ENCODE measurements at places on chromosomes 4 and X.

- DNase-seq, result no peak
Observed at GRCh38 chr4:84965553-84966381, 723 bp downstream of the WDFY3 start.

DNA sequence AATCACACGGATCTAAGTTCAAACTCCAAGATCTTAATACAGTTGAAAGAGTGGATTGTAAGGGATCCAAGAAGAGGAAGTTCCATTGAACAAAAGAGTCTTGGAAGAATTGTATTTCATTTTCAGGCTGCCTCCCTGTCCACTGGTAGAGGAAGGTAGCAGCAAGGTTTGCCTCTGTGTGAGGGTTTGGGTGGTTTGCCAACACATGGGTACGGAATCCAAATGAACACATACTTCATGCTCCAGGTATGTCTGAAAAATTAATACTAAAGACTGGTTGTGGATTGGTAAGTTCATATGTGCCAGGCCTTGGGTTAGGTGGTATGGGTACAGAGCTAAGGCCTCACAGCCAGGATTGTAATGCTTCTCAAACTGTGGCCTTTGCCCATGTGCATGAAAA, 523.6 kb upstream of the BOD1L1 start:
- DNase-seq, result no peak

DNA sequence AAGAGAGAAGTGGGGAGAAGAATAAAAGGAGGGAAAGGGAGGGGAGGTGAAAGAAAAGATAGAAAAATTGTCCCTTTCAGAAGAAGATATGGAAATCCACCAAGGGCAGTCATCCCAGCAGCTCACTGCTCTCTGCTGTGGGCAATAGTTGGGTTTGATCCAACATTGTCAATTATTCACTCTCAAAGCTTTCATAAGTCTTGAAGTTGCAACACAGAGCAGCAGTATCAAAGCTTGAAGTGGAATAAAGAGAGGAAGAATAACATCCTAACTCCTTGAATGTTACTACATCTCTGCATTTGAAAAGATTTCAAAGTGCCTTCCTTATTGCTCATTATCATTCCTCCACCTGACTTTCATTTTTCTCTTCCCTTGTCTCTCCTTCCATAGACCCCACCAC, 62.3 kb upstream of the HHIP start:
- DNase-seq, result no peak

DNA sequence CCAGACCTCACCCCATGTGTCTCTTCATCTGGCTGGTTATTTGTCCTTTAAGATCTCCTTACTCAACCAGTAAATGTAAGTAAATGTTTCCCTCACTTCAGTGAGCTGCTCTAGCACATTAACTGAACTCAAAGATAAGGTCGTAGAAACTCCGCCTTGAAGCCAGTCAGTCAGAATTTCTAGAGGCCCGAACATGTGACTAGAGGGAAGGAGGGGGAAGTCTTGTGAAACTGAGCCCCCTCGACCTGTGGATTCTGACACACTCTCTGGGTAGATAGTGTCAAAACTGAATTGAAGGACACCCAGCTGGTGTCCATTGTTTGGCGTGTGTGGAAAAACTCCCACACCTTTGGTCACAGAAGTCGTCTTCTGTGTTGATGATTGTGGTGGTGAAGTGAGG, 933.9 kb downstream of the ADGRL3 start:
- no peak for DNase-seq

DNA sequence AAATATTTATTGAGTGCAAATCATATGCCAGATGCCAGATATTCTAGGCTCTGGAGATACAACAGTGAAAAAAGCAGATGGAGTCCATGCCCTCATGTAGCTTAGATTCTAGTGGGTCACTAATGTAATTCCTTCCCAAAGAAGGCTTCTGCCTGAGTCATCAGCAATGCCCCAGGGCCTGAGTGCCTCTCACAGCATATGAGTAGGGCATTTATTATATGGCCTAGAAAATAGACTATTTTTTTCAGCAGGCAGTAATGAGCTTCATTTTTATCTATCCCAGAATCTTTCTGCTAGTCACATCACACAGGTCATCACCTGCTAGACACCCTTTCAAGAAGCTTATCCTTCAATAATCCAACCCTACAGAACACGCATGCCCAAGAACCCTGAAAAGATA, 22.3 kb downstream of the TMEM31 start:
- no peak for DNase-seq

DNA sequence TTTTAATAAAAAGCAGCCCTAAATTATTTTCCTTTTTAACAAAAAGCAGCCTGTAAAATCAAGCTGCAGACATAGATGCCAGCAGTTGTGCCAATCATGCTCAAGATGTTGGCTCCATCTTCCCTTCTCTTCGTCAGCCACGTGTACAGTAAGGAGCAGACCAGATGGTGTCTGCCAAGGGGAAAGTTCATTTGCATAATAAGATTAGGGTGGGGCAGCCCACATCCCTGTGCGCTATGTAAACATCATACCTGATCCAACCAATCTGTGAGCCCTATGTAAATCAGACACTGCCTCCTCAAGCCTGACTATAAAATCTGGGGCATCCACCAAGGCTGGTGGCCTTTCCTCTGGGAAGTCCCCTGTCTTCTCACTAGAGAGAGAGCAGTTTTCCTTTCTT, 23.1 kb upstream of the C1GALT1C1 start:
- no peak for DNase-seq

GRCh38 chr4:122777846-122778673, 45.6 kb downstream of the BBS12 start:
- no peak for DNase-seq

DNA sequence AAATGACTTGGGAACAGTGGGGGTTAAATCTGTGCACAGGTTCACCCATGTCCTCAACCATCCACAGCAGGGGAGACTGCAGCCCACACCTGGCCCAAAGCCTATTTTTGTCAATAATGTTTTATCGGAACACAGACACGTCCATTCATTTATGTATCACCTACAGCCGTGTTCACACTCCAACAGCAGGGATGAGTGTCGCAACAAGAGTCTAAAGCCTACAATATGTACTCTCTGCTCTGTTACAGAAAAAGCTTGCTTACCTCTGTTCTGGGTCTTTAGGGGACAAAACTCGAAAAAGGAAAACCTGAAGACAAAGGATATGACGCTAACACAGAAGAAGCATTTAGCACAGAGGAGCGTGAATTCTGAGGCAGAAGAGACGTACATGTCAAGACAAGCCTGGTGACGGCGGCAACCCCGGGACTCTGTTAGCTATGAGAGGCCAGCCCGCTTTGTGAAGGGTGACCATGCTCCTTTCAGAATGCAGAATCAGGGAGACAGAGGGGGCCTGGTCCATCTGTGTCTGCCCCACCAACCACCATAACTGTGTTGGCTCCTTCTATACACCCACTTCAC, 45.5 kb downstream of the AFAP1 start:
- DNase-seq, result no peak

GRCh38 chr4:40243386-40243948, 46.6 kb downstream of the RHOH start:
- no peak for DNase-seq

GRCh38 chr4:124487651-124488050, 224.9 kb downstream of the ANKRD50 start:
- no peak for DNase-seq

GRCh38 chrX:78653118-78653822, 5.9 kb downstream of the RTL3 start:
- peak; percentile 1 for DNase-seq

- DNase-seq, result no peak
Observed at GRCh38 chr4:182301736-182302135, 58.5 kb downstream of the TENM3 start.

GRCh38 chr4:96149894-96150293, 310.0 kb downstream of the PDHA2 start:
- DNase-seq, result no peak

DNA sequence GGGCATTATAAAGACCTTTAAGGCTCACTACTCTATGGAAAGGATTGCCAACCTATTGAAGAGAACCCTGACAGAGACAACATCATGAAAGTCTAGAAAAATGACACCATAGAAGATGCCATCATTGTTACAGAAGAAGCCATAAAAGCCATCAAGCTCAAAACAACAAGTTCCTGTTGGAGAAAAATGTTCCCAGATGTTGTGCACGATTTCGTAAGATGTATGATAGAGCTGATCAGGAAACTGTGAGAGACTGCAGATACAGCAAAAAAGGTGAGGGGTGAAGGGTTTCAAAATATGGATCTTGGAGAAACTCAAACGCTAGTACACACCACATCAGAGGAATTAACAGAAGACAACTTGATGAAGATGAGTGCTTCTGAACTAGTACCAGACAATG, 53.3 kb downstream of the WDFY3 start:
- DNase-seq, result no peak

DNA sequence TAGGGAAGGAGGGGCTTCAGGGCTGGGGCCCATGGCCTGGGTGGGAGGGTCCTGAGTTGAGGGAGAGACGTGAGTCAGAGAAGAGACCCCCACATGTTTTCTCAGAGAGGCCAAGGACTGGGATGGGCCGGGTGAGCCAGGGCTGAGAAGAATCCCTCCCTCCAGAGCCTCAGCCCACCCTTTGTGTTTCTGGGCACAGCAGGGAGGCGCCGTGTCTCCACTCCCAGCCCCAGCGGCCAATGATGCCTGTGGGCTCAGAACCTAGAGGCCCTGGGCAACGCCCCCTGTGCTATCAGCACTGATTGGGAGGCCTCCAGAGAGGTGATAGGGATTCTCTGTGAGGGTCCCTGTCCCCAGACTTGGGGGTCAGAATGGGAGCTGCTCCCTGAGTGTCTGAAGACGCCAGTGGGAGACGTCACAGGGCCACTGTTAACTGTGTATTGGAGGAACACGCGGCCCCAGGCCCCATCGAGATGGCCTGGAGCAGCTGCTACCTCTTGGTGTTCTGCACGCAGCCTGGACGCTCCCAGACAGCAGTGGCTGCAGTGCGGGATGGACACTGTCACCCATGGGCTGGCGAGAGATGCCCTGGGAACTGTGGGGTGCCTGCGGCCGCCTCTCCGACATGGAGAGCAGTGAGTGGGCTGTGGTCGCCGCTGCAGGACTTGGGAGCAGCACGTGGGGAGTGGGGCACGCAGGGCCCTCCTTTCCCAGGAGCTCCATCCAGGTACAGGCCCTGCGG, 8.5 kb downstream of the FGFRL1 start:
- DNase-seq, result no peak

DNA sequence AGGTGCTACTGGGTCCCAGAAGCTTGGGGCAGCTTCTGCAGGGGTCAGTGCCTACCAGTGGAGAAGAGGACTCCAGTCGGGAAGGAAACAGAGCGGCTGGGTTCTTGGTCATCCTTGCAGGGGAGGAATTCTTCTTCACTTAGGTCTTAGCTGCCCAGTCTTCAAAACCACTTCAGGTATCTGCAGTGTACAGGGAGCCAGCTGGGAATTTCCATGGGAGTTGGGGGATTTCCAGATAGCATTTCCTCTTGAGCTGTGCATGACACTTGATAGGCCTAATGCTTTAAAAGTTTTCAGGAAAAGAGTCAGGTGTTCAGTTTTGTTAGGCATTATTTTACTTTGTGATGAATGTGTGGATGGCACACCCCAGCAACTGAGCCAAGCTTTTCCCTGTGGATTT, 58.1 kb upstream of the ENPP6 start:
- DNase-seq, result no peak

DNA sequence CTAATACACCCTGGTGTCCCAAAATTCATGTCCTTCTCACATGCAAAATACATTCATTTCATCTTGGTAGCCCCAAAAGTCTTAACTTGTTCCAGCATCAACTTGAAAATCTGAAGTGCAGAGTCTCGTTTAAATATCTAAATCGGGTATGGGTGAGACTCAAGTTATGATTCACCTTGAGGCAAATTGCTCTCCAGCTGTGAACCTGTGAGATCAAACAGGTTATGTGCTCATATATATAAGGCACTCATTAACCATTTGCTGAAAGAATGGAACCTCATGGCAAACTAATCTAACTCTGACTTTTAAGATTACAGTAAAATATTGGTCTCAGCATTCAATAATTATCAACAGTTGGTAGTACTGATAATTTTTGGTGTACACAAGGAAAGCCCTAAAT, 55.5 kb downstream of the PDLIM5 start:
- no peak for DNase-seq

DNA sequence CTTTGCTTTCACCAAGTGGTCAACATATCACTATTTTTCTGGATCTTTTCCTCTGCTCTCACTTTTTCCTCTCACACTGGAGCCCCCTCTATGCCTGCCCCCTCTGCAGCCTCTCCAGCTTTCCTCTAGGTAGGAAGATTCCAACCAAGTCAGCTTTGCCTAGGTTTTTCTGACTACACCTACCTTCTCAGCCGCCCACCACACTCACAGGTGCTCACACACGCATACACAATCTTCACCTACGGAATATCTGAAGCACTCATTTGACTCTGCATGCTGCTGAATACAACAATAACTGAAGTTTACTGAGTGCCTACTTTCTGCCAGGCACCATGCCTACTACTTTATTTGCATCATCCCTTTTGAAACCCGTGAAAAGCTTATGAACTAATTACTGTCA, 328.0 kb downstream of the PPP3CA start:
- DNase-seq, result no peak

GRCh38 chr4:65450899-65451298, 219.4 kb downstream of the EPHA5 start:
- DNase-seq, result no peak

DNA sequence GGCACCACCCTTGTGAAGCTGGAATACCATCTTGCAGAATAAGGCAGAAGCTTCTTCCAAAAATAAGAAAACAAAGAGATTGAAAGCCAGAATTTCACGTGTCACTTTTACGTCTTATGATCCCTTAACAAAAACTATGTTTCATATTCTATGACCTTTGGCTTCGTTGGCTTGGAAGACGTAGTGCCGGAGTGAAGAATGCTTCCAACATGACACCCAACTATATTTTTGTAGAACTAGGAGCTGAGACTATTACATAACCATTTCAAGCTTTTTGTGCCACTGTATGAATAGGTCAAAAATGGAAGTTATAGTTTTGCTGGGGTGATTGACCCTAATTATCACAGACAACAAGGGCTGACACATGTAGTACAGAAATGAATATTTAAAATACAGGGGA, 996.2 kb downstream of the ADGRL3 start:
- no peak for DNase-seq

DNA sequence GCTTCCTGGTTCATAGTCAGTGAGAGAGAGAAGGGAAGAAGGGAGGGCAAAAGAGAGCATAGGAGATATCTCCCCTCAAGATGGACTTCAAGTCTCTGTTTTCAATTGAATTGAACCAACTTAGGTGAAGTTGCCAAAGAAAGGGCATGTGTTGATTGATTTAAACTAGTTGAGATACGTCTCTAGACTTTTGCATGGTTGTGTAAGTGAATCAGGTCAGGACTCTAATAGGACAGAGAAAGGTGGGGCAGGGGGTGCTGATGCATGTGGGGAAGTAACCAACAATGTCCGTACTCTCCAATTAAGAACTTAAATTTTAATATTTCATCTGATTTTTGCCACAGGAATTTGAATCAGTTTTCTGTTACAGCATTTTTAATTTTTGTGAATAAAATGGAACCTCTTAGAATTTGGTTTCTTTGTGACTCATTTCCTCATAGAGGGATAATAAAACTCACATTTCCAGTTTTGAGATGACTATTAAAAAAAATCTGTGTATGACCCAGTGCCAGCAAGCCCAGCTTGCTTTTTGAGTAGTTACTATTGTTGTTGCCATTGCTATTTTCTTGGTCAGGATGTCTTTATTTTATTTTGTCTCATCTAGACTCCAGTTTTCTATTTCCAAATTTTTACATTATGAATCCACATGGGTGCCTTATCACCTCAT, 37.3 kb downstream of the SLIT2 start:
- no peak for DNase-seq

GRCh38 chrX:20461576-20461975, 194.9 kb upstream of the RPS6KA3 start:
- no peak for DNase-seq

GRCh38 chr4:53767482-53767881, 176.2 kb upstream of the LNX1 start:
- no peak for DNase-seq

All from CD4-positive, alpha-beta T cell treated with Interleukin-4 for 1 hour (primary cell).